ENCODE measurements at places on chromosomes 16 and 17.

GRCh38 chr16:1630450-1631213 is 18.5 kb downstream of the CRAMP1 start:
- DNase-seq: no peak

DNA sequence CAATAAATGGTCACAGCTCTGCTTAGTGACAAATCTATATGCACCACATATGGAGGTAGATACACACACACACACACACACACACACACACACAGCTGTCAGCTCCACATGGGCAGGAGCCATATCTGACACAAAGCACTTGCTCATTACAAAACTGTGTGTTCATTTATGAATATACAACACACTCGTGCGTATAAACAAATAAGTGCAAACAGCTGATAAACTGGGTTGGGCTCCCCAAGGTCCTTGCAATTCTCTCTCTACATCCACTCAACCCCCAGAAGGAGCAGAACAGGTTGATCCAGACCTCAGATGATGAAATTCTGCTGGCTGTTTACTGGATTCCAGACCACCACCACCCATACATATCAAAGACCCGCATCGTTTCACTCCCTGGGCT is 140.7 kb downstream of the XYLT1 start:
- no peak for DNase-seq

GRCh38 chr16:49356728-49357488 is 16.7 kb upstream of the C16orf78 start:
- no peak for DNase-seq

DNA sequence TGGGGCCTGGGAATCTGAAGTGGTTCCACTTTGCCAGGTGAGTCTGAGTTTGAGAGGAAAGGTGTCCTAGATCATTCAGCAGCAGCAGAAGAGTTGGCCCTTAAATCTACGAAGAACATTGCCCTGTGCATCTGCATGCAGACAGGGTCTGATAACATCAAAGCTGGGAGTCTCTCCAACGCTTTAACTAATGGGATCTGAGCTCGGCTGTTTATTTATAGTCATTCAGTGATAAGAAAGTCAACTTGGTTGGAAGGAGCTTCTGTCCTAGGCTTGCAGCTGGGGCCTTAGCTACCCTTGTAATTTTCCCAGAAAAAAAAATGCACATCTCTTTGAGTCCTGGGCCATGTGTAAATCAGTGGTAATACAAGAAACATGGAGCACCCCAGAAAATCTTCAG is 418.0 kb upstream of the HSBP1 start:
- no peak for DNase-seq

DNA sequence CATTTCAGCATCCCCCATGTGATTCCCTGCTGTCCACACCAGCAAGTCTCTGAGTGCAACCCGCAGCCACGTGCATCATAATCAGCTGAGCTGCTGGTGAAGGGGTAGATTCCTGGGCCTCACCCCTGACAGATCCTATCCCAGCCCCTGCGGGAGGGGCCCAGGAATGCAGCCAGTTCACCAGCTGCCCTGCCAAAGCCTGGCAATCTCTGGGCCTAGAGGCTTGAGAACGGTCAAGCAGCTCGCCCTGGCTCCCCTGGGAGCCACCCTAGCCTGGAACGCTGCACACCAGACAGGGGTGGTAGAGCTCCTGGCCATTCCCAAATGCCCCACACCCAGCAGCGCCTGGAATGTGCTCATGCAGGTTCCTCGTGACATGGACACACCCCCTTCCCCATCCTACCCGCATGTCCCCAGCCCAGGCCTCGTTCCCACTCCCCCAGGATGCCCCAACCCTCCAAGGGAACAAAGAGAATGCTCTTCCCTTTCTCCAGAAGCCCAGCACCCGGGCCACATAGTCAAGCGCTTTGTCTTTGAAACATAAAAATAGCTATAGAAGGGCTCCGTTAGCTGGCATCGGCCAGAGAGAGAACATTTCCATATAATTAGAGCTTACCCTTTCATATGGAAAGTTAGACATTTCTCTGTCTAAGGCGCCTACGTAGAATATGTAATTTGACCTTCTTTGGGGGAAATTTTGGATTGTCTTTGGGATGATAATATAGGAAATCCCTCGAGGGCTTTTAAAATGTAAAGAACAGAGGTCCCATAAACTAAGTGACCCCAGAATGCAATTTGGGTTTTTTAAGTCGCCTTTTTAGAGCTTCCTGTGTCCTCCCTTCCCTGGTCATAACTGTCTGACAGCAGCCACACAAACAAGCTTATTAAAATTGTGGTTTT is 3.4 kb downstream of the CEP295NL start:
- no peak for DNase-seq

DNA sequence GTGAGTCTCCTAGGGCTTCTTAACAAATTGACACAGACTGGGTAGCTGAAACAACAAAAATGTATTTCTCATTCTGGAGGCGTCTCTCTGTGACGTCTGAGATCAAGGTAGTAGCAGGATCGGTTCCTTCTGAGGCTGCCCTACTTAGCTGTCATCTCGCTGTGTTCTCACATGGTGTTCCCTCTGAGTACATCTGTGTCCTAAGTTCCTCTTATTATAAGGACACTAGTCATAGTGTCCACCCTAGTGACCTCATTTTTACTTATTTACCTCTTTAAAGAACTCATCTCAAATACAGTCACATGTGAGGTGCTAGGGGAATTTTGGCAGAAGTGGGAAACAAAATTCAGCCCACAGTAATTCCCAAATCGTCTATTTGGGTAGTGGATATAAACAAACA is 529.1 kb downstream of the NPIPA7 start:
- no peak for DNase-seq

DNA sequence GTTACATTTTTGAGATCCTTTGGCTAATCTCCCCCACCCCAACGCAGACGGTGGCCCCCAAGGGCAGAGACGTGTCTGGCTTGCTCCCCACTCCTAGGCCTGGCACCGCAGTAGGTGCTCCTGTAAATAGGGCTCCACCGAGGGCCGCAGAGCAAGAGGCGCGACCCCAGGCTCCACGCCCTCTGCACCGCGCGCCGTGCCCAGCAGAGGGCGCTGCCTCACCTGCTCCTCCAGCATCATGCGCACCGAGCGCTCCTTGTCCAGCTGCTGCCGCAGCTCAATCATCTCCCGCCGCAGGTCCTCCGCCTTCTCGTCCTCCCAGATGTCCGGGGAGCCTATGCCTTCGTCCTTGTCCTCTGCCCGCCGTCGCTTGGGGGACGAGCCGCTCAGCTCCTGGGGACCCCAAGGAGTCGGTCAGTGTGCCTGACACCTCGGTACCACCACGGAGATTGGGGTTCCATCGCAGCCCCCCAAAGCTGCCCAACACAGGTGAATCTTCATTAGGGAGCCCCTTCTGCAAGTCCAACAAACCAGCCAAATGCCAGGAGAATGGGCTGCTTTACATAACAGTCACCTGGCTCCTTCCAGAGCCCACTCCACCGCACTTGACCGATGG is 11.2 kb downstream of the TFAP4 start:
- DNase-seq: no peak

- no peak for DNase-seq
These were observed 23.4 kb upstream of the MGAT5B start for GRCh38 chr17:76844846-76845245.

All from NCI-H1105 (cell line).